Left lung (tissue), 14 donors: ENCODE measurements at places on chromosomes 2 and 18.

DNA sequence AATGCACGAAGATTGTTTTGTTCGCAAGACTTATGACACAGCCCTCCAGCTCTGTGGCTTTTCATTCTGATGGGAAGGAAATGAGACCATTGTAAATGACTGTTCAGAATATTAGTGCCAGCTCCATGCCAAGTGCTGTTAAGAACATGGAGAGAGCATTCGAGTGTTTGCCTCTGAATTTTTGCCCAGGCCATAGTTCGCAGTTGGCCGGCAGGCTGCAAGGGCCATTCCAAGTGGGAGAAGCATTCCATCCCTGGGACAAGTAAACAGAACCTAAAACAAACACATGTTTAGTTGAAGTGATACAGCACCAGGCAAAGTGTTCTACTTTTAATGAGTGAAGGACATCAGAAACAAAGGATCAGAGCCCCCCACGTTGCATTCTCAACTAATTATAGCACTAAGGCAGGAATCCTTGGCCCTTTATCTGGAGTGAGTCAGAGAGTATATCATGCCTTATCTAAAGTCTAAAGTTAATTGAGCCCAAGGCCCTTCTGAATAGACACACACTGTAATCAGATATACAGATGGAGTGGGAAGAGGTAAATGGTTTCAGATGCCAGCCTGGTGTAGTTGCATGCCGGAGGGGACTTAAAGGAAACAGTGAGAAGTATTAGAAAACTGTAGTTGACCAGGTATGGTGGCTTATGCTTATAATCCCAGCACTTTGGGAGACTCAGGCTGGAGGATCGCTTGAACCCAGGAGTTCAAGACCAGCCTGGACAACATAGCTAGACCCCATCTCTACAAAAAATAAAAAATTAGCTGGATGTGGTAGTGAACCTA lies 53.3 kb downstream of the NEDD4L start:
- DNase-seq = no peak

DNA sequence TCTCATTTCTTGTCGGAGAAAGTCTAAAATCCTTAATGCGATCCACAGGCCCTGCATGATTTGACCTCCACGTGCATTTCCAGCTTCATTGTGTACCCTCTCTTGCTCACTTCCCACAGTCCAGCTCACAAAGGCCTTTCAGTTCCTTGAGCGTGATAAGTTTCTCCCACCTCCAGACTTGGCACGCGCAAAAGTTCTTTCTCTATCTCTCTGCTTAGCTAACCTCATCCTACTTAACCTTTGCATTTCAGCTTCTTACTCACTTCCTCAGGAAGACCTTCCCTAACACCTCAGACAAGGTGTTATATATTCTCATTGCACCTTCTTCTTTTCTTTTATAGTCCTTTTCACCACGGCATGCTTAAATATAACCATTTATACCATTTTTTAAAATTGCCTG lies 124.8 kb upstream of the XPO1 start:
- no peak for DNase-seq

- no peak for DNase-seq
Measured at GRCh38 chr2:186255823-186256222, 230.2 kb upstream of the ZC3H15 start.

DNA sequence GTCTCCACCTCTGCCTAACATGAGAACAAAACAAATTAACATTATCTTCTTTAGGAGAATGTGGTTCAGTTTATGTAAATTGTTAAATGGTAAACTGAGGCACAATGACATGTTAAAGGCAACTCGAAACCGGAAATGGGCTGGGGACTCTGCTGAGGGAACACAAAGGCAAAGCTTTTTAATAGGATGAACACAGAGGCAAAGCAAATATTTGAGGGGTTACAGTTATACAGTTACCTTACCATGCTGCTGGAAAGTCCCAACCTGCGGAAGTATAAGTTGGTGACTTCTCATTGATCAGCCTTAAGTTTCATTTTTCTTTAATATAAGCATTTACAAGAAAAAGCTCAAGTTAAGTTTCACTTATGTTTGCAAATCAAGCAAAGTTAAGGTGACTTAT lies 195.0 kb downstream of the DLGAP1 start:
- DNase-seq = no peak

- peak; percentile 93 for DNase-seq
Measured at GRCh38 chr2:54455563-54456361, at the start of gene SPTBN1. Gene SPTBN1 (plus strand): TSS chr2:54456327. CDS start chr2:54526419, 70,092 bp downstream.

- DNase-seq = no peak
Measured at GRCh38 chr2:38966678-38967077, 77.0 kb downstream of the ARHGEF33 start.

- no peak for DNase-seq
Measured at GRCh38 chr18:6956495-6956894, 161.1 kb downstream of the LAMA1 start.

GRCh38 chr18:433960-434359 lies 66.5 kb downstream of the COLEC12 start:
- no peak for DNase-seq
